Tibial nerve (tissue), 4 donors: ENCODE measurements at places on chromosomes 2 and 18.

DNA sequence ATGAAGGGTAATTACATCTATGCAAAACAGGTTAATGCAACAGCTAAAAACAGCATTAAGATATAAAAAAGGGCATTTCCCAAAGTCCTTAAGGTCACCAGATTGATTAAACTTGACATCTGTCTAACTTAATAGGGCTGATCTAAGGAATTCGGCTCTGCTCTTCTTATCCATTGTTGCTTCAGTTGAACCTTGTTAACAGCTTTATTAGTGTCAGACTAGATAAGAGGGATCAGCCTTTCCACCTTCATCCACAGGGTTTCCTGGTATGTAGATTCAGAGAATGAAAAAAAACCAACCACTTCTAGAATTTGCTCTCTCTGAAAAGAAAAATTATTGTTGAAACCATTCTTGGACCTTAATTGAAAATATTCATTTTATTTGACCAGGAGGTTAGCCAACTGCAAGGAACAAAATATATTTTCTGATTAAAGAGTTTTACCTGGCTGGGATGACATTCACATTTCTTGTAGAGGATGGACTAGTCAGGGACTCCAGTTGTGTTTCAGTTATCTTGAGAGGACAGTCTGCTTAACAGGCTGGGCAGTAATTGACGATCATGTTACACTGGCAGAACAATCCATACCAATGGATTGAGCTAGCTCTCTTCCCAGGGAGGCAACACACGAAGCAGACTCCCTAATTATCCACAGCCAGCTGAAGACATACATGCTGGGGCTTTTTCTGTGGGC is 357.4 kb upstream of the ACVR2A start:
- DNase-seq = no peak

- no peak for DNase-seq
These were observed 8.5 kb downstream of the FAM117B start for GRCh38 chr2:202643012-202643858.

DNA sequence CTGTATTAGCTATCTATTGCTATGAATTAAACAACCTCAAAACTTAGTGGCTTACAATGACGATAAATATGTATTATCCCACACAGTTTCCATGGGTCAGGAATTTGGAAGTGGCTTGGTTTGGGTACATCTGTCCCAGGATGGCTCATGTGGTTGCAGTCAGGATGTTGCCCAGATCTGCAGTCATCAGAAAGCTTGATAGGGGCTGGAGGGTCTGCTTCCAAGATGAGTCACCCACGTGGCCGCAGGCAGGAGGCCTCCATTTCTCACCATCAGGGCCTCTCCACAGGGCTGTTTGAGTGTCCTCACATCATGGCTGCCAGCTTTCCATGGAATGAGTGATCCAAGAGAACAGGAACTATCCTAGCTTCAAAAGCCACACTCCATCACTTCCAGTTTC is 46.4 kb downstream of the CHRNA1 start:
- DNase-seq = no peak

- DNase-seq = no peak
These were observed 4.4 kb upstream of the SPRED2 start for GRCh38 chr2:65436824-65437221.

- no peak for DNase-seq
These were observed 36.1 kb downstream of the ZRANB3 start for GRCh38 chr2:135494917-135495316.

DNA sequence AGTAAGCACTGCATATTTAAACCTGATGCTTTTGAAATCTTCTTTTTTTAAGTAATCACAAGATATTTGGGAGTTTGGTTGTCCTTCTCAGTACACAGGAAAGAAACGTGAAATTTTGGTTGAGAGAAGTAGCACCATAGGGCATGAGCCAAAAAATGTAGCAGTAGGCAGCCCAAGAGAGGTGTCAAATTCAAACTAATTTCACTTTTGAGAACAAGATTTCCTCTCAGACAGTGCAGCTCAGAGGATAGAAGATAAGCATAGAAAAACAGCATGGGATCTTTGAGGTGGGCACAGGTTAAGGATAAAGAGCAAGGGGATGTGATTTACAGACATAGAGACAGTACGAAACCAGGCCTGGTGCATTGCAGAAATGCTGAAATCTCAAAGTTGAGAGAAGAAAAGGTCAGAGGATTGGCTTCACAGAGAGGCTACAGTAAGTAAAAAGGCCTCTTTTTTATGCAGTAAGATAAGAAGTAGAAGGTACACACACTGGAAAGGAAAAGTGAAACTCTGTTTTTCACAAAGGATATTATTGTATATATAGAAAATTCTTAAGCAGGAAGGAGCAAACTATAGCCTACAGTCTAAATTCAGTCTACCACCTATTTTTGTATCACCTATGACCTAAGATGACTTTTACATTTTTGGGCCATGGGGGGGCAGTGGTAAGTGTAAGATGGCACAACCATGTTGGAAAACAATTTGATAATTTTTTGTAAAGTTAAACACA is 89.8 kb downstream of the PKP4 start:
- no peak for DNase-seq

- no peak for DNase-seq
These were observed 28.0 kb downstream of the CNGA3 start for GRCh38 chr2:98374286-98374685.

DNA sequence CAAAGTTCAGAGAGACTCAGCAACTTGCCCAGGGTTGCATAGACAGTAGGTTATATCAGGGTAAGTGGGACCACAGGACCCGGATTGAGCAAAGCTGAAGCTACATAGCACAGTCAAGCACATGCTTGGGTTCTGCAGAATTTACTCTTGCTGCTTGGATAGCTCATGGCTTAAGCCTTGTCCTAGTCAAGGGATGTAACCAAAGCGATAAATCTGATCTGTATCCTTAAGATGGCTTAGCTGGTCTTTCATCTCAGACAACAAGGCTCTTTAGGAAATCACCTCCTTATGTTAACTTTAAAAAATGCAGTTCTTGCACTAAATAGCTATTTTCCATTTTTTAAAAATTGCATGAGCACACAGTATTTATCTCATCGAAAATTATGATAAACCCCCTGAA is 158.5 kb downstream of the LPIN1 start:
- no peak for DNase-seq

GRCh38 chr18:34050661-34051060 is 174.1 kb downstream of the NOL4 start:
- no peak for DNase-seq

- DNase-seq = no peak
These were observed 133.4 kb upstream of the RND3 start for GRCh38 chr2:150620855-150621254.

DNA sequence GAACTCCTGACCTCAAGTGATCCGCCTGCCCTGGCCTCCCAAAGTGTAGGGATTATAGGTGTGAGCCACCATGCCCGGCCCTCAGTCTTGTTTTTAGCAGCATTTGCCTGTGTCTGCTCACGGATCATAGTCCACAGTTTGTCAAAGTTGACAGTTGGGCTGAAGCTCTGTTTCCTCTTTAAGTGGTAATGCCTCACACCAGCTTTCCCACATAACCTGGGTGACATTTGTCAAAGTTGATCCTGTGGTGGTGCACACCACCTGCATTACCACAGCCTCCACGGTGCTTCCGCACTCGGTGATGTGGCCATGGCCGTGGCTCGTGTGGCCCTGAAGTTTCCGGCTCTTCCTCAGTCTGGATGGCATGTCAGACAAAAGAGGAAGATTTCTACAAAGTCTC is 27.1 kb downstream of the RAB31 start:
- DNase-seq = no peak

DNA sequence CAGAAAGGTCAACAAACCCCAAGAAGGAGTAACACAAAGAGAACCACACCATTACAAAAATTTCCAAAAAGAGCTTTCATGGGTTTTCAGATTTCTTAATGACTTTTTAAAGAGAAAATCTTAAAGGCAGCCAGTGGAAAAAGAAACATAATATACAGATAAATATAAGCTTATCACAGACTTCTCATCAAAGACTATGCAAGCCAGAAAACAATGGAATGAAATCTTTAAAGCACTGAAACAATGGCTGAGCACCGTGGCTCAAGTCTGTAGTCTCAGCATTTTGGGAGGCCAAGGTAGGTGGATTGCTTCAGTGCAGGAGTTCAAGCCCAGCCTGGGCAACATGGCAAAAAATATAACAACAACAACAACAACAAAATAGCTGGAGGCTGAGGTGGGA is 237.4 kb downstream of the CYP26B1 start:
- no peak for DNase-seq

DNA sequence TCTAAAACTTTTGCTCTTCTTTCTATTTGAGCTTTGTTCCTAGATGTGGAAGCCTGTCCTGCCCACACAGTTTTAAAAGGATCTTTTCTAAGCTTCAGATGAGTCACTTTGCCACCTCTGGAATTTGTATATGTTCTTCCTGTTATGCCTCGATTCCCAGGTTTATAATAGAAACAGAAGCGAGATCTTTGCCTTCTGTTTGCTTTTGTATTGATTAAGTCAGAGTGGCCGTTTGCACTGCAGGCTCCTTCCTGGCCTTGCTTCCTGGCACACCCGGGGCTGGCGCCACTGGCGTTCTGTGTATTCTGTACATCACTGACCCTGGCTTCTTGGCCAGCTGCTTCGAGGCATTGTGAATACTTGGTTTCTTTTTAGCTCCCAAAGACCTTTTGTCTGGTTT is 91.8 kb downstream of the MTCL1 start:
- no peak for DNase-seq

DNA sequence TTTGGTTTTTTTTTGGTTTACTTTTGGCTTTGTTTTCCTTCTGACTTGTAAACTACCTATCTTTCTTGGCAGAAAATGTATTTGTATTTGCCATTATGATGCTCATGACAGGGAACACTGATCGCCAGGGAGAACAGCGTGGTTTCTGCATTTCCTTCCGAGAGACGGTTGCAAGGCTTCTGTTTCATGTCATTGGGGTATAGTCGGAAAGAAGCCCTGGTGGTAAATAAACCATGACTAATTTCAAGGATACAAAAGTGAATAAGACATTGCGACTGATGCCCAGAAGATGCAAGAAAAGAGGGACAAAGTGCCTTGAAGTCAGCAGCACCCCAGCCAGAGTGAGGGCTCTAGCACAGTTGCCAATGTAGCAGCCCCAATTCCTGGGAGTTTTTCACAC is 4.2 kb upstream of the CAPN14 start:
- no peak for DNase-seq

GRCh38 chr2:220795705-220796104 is 776.4 kb downstream of the EPHA4 start:
- no peak for DNase-seq

GRCh38 chr2:131580187-131580586 is 52.5 kb downstream of the CCDC74A start:
- DNase-seq = no peak

GRCh38 chr2:20672201-20672951 is 5.4 kb downstream of the GDF7 start:
- DNase-seq = no peak

DNA sequence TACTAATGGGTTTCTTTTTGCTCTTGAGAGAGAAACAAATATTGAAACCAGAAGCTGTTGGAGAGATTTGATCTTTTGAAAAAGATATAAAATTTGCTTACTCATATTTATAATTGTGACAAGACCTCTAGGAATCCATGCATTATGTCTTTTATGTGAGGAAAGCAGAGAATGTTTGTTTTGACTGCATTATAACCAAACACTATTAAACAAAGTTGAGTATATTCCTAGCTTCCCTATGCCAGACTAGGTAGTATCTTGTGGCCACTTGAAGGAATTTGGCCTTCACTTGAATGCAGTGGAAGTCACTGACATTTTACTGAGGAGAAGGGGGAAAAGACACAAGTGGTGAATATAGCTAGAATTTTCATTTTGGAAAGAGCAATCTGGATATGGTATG is 521.8 kb upstream of the ZEB2 start:
- DNase-seq = no peak

- DNase-seq = no peak
These were observed 202.4 kb downstream of the INSIG2 start for GRCh38 chr2:118290411-118291250.

DNA sequence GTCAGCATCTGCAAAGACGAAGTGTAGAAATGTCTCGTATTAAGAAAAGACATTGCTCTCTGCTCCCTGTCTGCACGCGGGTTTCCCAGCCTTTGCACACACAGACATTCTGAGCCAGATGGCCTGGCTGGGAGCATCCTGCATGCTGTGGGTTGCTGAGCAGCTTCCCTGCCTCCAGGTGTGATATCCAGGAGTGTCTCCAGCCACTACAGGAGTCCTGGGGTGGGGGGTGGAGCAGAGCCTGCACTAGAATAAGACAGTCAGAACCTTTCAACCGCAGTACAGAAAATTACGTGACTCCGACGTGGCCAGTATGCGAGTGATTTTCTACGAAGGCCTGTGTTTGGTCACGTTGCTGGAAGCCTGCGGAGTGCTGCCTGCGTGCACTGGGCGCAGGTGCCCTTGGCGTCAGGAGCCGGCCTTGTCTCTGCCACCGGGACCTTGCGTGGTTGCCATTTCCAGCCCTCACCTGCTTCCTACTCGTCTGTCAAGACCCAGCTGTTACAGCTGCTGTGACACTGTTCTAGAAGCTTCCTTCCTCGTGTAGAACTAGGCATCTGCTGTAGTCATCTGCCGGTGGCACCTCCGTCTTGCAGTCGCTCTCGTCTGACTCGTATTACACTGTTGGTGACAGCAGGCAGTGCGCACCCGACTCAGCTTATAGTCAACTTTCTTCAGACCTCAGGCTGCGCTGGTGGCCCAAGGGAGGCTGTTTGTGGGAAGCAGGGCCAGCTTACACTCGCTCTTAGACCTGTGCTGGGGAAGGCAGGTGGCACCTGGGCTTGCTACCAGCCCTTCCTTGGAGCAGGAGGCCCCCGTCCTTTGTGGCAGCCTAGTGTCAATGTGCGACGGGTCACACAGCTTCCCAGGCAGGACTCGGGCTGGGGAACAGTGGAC is 11.2 kb downstream of the CTDP1 start:
- no peak for DNase-seq

DNA sequence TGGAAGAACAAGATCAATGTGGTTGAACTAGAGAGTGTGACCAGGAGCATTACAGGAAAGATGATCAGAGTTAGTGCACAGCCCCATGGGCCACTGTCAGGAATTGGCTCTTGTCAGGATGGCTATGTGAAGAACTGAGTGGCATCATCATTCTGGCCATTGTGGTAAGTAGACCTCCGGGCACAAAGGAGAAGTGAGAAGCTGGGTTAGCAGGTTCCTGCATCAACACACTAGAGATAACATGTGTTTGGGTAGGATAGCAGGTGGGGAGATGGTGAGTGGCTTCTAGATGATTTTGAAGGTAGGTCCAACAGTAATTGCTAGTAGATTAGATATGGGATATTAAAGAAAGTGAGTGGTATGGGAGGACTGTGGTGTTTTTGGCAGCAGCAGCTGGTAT is 408.2 kb downstream of the TSN start:
- DNase-seq = no peak

GRCh38 chr2:97645112-97645694 is 659 bp upstream of the COX5B start:
- DNase-seq = no peak

- DNase-seq = no peak
These were observed 626.5 kb downstream of the ZEB2 start for GRCh38 chr2:143893371-143893770.

GRCh38 chr2:9463698-9464034 is 10.7 kb upstream of the IAH1 start:
- no peak for DNase-seq

GRCh38 chr2:78127424-78127823 is 605.2 kb upstream of the LRRTM4 start:
- DNase-seq = no peak
